ENCODE measurements at places on chromosomes 3 and 15. TPM values are rescaled to one million over a fixed set of nuclear protein-coding genes. Genes with fewer than 3 reads are reported as not detected.

DNA sequence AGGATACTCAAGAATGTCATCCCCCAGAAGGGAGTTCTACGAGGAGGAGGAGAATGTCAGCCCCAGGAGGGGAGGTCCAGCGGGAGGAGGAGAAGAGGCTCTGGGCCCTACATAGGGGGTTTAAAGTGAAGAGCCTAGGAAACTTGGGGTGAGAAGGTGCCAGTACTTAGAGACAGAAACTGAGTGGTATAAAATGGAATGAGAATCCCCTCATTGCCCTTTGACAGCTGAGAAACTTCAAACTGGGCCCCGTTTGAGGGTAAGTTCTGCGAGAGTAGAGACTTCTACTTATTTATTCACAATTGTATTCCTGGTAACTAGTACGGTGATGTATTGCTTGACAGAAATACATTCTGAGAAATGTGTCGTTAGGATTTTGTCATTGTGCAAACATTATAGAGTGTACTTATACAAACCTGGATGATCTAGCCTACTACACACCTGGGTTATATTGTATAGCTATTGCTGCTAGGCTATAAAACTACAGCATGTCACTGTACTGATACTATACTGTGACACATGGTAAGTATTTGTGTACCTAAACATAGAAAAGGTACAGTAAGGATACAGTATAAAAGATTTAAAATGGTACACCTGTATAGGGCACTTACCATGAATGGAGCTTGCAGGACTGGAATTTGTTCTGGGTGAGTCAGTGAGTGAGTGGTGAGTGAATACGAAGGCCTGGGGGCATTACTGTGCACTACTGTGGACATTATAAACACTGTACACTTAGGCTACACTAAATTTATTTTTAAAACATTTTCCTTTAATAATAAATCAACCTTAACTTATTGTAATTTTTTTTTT, 62.0 kb downstream of the TSC22D2 start:
- DNase-seq: no peak

GRCh38 chr15:40929660-40930429, 705 bp downstream of the DLL4 start:
- no peak for DNase-seq

DNA sequence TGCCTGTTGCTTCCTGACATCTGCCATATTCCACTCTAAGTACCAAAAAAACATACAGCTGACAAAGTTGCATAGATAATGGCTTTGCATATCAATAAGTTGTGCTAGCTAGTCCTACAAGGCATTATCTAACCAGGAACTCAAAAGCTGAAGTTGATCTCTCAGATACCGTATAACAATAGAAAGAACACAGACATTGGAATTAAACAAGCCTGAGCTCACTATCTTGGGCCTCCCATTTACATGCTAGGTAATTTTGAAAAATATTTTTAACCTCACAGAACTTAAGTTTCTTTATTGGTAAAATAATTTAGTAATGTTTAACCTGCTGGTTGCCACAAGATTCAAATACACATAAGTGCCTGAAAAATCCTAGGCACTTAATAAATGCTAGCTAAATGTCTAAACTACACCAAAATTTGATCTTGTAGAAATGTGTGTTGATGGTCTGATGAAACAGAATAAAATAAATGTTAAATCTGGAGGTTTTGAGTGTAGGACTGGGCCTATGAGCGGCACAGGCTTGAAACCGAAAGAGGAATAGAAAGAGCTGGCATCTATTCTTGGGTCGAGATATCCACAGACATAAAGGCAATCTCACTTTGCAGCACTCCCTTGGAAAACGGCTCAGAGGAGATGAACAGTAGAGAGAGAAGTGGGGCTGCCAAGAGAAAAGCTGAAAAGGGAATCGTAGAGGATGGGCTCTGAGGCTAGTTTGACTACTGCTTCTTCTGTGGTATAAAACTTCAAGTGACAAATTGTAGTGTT, 29.9 kb upstream of the TTC14 start:
- DNase-seq: no peak

DNA sequence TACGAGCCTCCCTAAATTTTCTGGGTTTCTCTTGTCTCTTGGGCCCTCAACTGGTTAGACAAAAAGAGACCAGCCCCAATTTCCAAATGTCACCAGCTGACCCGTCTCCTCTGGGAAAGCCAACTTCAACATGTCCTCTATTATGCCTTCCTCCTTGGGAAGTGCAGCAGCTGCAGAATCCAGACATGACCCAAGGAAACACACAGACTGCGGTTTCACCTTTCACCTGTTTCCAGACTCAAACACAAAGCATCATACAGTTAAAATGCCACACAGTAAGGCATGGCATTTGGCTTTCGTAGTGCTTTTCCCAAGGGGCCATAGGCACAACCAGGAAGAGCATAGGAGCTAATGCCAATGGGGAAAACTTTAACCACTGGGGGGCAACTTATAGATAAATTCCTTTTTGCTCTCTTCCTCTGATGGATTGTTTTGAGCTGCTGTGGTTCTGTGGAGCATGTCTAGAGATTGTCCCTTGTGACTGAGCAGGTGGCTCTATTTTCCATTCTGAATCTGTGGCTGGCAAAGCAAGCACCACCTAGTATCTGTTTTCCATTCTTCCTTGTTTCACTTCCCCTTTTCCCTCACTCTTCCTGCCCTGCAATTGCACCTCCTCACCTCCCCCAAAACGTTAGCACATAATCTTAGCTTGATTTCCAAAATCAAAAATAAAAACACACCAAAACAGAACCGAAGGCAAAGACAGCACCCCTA, 49.3 kb downstream of the HHLA2 start:
- no peak for DNase-seq

DNA sequence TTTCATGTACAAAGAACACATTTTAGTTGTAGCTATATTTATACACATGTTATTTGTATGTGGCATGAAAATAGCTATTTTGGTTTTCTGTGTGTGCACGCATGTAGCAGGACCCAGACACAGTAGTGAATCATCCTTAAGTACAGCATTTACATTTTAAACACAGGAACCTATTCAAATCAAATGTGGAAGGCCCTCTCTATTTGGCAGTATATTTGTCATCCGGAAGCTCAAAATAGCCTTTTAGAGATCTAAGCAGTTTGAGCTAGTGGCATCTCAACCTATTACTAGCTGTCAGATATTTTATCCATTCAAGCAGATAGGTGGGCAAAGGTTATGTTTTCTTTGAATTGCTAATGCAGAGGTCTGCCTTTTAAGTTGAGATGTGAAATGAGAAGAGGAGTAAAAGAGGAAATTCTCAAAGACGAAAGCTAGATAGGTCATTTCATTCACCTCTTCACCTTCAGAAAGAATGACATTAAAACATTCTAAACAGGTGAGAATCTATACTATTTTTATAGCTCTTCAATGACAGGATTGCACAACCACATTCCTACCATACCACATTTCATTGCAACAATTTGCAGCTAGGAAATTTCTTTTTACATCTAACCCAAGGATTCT, 46.3 kb upstream of the TIPARP start:
- no peak for DNase-seq

- DNase-seq: no peak
Observed at GRCh38 chr3:177906126-177906511, 630.1 kb upstream of the KCNMB2 start.

DNA sequence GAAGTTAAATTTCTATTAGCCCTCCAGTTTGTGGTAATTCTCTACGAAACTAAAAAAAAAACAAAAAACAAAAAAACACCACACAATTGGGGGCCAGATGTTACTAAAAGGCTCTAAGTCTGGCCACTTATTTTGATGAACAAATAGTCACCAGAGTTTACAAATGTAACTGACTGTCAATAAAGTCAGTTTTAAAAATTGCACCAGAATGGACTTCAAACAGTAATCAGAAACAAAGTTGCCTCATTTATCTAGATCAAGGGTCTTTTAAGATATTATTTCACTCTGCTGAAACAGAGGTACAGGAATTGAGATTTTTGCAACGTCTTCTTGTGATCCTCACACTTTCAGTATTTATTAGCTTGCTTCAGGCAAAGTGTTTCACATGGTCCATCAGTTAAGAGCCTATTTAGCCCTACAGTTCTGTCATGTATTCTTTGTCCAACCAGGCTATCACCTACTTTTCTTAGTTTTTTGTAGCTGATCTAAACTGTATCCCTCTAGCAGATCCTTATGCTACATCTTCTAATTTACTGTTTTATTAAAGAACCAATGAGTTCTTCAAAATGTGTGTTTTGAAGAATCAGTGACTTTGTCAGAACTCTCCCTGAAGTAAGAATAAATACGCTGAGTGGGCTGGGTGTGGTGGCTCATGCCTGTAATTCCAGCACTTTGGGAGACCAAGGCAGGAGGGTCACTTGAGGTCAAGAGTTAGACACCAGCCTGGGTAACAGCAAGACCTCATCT, 74.7 kb downstream of the ANKRD28 start:
- DNase-seq: no peak

DNA sequence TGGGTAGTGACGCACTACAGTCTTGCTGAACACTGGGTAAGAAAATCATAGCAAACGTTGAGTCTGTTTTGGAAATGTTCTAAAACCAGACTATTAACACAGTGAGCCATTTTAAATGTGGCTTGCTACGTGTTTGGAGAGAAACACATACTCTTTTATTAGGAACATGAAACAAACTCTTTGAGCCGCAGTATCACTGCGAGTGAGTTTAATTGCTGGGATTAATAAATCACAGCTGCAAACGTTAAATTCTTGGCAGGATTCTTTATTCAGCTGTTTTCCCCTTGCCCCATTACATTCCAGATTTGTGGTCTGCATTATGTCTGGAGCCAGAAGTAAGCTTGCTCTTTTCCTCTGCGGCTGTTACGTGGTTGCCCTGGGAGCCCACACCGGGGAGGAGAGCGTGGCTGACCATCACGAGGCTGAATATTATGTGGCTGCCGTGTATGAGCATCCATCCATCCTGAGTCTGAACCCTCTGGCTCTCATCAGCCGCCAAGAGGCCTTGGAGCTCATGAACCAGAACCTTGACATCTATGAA, 33.6 kb downstream of the BTD start:
- DNase-seq: peak; percentile 63

- no peak for DNase-seq
Observed at GRCh38 chr15:42150219-42150970, 6.0 kb downstream of the PLA2G4F start.

DNA sequence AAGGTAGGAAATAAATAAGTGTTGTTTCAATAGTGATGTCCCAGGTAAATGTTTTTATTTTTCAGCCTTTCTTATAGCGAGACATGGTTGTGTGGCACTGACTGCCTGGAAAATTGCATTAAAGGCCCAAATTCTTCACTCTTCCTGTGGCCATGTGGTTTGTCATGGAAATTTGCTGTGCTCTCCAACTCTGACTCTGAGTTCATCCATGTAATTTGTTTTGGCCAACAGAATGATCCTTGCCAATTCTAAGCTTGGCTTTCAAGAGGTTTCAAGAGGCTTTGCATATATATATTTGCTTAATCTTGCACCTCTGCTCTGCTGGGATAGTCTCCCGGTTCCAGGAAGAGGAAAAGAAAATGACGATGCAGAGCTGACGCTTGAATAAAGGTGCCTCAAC, 107.5 kb upstream of the ARHGEF26 start:
- no peak for DNase-seq

GRCh38 chr3:37093481-37093880, 80.9 kb downstream of the LRRFIP2 start:
- DNase-seq: no peak

DNA sequence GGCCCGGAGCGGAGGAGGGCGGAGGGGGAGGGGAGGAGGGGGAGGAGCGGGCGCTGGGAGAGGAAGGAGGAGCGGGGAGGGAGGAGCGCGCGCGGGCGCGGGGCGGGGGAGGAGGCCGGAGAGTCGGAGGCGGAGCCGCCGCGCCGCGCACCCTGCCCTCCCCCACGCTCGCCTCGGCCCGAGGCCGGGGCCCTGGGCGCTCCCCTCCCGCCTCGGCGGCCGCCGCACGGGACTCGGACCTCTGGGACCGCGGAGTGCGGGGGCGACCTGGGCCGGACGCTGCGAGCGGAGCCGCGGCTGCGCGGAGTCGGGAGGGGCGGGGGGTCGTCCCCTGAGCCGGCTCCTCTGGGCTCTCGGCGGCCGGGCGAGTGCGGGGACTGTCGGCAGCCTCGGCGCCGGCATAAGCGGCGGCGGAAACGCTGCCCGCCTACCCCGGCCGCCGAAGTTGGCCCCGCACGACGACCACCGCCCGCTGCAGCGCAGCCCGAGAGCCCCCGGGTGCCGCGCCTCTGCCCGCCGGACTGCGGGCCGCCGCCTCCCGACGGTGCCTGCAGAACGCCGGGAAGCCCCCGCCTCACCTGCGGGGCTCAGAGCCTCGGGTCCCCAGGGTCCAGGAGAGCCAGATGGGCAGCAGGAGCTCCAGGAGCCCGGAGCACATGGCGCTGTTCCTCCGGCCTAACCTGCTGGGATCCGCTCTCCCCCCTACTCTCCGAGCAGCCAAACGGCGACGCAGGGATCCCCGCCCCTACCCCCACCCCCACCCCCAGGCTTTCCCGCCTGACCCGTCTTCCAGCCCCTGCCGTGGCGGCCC, 406 bp upstream of the GABRB3 start:
- peak; percentile 24 for DNase-seq

GRCh38 chr3:151538456-151539393, 77.9 kb upstream of the IGSF10 start:
- no peak for DNase-seq

DNA sequence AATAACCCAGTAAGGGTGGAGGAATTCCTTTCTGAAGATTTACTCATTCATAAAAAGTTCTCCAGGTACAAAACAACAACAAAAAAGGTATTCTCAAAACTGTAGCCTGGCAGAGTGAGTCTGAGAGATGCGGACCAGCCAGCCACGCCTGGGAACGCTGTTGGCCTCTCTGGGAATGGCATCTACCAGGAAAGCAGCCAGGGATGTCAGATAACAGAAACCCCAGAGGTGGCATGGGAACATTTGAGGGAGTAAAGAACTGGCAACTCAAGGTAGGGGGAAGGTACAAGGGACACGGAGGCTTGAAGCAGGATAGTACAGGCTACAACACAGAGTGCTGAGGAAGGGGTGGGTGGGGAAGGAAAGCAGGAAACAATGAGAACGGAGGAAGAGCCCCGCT, 7.1 kb upstream of the AP3S2 start:
- no peak for DNase-seq

GRCh38 chr15:27399241-27399640, 428.3 kb downstream of the GABRG3 start:
- no peak for DNase-seq

GRCh38 chr3:170517242-170517945, 68.5 kb downstream of the SLC7A14 start:
- DNase-seq: no peak

- no peak for DNase-seq
Observed at GRCh38 chr3:182829761-182830405, 36.6 kb downstream of the ATP11B start.

DNA sequence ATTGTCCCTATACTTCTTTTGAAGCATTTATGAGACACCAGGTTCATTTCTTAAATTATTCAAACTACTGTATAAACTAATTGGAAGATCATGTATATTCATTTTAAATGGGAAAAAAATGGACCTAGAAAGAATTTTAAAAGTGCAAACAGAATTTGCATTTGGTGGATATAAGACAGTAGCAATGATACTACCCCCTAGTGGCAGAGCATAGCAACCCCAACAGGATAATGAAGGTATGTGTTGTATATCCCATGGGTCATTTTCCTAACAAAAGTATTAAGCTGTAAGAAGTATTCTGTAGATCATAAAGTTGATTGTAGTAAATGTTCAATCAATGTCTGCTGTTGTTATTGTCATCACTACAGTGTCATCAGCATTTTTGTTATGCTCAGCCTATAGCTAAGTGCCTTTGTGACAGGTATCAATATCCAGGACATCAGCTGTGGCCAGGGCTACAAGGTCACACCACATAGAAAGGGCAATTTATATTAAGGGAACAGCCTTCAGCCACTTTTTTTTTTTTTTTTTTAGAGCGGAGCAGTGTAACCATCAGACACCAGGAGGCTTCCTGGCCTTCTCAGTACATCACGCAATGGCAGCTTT, 175.8 kb downstream of the FOXB1 start:
- DNase-seq: no peak

GJD2 gene
- polyA plus RNA-seq: 0.04 TPM

CPLX3 gene
- polyA plus RNA-seq: not detected

PIF1 gene
- polyA plus RNA-seq: 6.3 TPM

MNS1 gene
- polyA plus RNA-seq: 25.2 TPM

Measured in left renal pelvis (tissue), 4 donors.